ENCODE measurements at places on chromosomes 12 and 14.

DNA sequence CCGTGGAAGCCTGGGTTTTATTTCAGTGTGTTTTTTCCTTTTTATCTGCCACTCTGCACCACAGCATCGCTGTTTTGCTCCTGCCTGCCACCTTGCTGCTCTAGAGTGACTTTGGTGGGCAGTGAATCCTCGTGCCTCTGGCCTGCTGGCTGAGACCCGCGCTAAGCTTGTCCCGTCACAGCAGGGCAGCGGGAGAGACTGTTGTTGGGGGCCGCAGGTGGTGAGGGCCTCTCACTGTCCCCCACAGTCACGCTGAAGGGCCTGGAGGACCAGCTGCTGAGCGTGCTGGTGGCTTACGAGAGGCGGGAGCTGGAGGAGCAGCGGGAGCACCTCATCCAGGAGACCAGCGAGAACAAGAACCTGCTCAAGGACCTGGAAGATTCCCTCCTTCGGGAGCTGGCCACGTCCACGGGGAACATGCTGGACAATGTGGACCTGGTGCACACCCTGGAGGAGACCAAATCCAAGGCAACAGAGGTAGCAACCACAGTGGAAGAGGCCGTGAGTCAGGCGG, 55.2 kb downstream of the CCDC92 start:
- DNase-seq, result no peak

DNA sequence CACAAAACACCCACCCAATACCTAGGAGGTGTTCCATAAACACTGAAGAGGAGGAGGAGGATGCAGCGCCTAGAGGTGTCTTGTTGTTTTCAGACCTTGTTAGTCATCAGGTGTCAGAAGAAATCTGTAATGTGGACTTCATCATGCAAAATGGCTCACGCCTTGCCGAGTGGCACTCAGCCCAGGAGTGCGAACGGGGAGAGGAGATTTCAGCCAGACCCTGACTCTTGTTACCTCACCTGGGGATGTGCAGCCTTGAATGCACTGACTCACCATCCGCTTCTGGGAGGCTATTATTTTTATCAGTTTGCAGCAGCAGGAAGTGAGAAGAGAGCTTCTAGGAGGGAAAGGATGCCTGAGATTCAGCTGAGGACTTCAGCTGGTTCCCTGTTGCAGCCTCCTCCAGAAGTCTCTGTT, 48.2 kb upstream of the PLXNC1 start:
- DNase-seq, result peak; percentile 5

DNA sequence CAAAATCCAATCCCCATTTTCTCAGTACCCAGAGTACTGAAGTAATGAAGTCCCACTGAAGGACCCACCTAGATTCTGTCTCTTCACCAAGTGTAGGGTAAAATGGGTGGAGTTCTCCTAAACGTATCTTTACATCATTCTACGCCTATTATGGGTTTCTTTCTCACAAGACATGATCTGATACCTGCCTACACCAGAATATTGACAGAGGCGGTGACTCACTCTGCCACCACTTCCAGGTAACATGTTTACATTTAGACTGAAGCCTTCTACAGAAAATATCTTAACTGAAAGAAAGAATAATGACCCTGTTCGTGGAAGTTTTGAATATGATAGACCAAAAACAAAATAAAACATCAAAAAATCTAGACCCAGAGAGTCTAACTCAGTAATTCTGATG, 89.8 kb downstream of the BTG1 start:
- no peak for DNase-seq

DNA sequence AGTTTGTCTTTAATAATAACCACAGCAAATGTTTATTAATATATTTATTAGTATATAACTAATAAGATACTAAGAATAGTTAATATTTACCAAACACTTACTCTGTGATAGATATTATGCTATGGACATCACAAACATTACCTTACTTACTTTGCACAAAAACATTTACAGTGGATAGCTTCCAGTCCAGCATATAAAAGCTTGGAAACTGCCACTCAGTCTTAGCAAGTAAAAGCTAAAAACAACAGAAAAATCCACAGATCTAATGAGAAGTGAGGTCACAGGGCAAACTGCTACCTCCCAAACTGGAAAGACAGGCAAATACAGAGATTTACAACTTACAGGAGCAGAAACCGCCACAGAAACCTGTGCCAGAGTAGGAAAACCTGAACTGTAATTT, 99.8 kb downstream of the METTL25 start:
- no peak for DNase-seq

DNA sequence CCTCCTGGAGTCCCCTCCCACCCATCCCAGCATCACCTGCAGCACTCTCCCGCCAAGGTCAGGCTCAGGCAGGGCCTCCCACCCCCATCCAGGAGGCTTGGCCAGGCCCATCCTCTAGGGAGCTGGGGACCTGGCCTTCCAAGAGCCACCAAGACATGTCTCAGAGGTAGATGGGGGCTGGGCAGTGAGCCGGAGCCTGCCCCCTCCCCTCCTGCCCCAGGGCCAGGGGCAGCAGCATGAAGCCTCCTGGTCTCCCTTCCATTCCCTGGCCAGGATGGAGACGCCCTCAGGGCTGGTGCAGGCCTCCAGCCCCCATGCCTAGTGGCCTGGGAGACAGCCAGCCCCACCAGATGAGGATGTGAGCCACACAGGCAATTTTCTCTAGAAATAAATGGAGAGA, 69.3 kb upstream of the C14orf180 start:
- no peak for DNase-seq

DNA sequence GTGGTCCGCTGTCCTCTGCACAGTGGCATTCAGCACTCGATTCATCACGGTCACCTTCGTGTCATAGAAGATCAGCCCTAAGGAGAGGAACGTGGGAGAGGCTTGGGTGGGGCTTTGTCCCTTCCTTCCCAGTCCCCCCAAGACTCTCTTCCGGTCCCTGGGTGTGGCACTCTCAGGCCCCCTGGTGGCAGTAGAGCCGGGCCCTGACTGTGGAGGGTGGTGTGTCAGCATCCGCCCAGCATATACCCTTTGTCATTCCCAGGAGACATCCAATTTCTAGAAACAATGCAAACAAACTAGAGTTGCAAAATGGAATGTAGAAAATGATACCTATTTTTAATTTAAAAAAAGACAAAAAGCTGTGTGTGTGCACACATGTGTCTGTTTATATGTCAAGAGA, 45.0 kb downstream of the TRAFD1 start:
- no peak for DNase-seq

DNA sequence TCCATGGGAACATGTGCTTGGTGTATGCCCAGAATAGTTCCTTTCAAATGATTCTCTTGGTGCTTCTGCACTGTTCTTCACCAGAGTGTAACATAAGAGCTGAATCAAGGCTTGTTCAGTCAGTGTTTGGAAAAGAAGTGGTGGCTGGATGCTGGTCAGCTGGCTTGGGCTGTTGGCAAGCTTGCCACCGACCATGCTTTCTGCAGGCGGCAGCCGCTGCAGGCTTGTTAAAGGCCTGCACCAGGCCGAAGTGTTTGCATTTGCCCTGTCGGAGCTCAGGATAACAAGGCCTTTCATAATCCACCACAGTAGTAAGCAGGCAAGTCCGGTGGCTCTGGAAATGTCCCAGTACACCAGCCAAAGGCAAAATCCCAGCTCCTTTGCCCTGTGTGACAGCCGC, 26.9 kb downstream of the DAAM1 start:
- DNase-seq, result no peak

DNA sequence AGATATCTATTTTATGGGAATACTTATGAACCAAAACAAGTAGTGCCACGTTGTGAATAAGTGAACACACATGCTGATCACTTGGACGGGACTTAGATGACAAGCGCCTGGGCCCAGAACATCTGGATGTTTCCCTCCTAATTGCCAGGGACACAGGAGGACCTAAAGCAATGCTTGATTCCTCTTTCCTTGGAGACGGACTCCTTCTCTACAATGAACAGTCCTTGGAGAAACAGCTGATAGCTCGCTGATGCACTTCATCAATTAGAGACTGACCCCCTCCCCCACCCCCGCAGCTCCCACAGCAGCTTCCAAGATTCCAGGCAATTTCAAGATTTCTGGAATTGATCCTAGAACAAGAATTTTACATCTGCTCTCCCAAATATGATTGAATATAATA, 86.4 kb downstream of the ST8SIA1 start:
- no peak for DNase-seq

GRCh38 chr12:31662176-31662849, 2.8 kb downstream of the ETFBKMT start:
- DNase-seq, result no peak

- no peak for DNase-seq
Observed at GRCh38 chr12:16424531-16424930, 77.1 kb downstream of the MGST1 start.

DNA sequence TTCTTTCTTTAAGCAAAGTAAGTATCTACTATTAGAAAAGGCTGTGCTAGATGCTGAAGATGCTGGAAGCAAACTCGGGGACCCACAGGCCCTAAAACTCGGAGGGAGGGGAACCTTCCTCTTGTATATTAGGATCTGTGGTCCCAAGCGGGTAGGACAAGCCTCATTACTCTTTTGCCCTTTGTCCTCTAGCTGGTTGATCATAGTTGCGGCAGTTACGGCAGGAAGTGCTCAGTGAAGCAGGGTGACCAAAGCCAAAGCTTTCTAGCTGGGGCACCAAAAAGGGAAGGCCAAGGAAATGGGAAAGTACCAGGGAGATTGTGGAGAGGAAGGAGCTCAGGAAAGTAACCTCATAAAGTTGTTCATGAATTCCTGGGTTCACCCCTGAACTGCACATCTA, 76.3 kb downstream of the SCFD1 start:
- DNase-seq, result no peak

DNA sequence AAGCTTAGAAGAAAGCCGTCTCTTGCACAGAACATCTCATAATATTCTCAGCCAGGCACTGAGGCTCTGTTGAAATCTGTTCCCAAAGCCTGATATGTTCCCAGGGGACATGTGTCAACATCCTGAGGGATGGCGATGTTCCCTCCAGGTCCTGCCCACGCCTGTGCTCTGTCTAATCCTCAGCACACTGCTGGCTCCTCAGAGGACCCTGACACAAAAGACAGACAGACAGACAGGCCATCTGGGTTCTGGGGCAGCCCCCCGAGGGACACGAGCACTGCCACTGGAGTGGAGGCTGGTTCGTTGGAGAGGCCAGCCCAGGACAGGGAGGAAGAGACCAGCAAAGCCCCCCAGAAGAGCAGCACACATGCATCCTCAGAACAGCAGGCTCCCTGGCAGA, 27.8 kb downstream of the CHGA start:
- DNase-seq, result no peak

GRCh38 chr12:5039815-5040214, 3.9 kb upstream of the KCNA5 start:
- DNase-seq, result no peak

DNA sequence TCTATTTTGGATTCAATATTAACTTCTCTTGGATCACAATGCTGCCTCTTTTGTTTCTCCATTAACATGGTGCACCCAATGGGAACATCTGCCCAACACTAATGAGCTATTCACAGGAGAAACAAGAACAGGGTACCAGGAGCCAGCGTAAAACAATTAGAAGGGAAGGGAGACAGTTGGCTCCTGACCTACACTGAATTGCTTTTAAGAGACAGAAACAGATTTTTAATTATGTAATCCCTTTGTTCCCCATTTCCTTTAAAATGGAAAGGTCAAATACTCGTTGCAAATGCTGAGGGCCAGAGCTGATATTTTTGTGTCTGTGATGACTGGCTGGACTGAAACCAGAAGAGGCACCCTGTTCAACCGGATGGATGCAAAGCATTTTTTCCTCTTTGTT, 108.3 kb downstream of the SEC23A start:
- DNase-seq, result no peak

GRCh38 chr14:24677956-24678355, 44.0 kb upstream of the GZMB start:
- DNase-seq, result no peak

- no peak for DNase-seq
Observed at GRCh38 chr12:89960011-89960507, 251.4 kb upstream of the ATP2B1 start.

- DNase-seq, result no peak
Observed at GRCh38 chr12:84924981-84925380, 12.4 kb upstream of the SLC6A15 start.

DNA sequence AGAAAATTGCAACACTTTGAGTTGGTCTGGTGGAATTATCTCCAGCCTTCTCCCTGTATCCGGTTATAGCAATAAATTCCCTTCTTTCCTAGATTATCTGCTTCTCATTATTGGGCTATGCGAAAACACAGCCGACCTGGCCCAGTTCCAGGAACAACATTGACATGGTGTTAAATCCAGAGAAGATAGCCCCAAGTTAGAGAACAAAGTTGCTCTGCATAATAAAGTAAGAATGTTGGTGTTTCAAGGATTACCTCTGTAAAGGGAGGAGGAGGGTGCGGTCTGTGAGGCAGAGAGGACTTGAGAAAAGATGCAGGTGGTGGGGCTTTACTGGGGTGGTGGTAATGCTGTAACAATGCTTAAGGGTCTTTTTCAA, 12.1 kb downstream of the TCL1A start:
- no peak for DNase-seq

- DNase-seq, result no peak
Observed at GRCh38 chr12:124501827-124502226, 65.6 kb downstream of the NCOR2 start.

- DNase-seq, result no peak
Observed at GRCh38 chr14:56004786-56005185, 113.4 kb upstream of the PELI2 start.

DNA sequence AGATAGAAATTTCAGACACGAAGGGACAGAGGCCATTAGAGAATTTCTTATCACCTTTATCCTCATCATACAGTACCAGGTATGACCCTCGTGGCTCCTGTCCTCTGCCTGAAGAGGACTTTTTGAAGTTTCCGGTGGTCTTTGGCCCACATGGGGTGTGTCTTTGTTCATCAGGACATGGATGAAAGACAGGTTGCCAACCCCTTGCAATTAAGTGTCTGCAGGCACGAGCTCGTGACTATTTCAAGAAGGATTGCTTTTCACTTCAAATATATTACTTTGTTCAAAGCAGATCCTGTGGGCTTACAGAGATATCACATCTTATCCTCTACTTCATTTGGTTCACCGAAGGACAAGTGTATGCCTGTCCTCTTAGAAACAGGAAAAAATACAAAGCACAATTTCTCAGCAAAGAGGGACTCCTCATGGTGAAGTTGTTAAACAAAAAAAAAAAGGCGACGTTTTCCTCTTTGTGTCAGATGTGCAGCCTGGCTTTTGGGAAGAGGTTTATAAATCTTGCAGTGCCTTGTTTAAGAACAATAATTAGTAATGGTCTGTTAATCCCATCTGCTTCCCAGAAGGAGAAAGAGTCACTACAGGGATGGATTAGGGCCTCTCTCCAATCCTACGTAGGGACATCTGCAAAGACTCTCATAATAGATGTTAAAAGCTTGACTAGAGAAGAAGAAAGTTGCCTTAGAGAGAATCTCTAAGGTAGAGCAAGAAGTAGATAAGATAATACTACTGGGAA, 13.5 kb upstream of the FAM234B start:
- no peak for DNase-seq

DNA sequence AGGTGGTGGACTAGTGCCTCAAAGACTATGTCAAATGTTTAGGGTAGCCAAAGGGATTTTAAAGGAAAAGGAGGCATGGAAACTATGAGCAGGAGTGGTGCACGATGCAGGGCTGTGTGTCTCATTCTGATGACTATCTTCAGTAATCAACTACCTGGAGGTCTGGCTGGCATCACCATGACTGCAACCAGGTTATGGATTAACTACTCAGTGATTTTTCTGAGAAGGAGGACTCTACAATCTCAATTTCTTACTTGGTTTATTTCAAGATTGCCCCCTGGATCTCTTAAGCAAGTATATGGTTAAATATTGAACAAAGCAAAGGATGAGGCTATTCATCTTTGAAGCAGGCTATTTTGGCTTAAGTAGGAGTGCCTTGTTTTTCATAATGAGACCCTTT, 19.2 kb upstream of the EDDM3A start:
- DNase-seq, result no peak
